HT1080 (cell line): ENCODE measurements at places on chromosomes 5 and 9. TPM values are rescaled to one million over a fixed set of nuclear protein-coding genes. Genes with fewer than 3 reads are reported as not detected.

GRCh38 chr5:149452007-149452664 is 73.0 kb upstream of the IL17B start:
- peak; percentile 79 for DNase-seq

DNA sequence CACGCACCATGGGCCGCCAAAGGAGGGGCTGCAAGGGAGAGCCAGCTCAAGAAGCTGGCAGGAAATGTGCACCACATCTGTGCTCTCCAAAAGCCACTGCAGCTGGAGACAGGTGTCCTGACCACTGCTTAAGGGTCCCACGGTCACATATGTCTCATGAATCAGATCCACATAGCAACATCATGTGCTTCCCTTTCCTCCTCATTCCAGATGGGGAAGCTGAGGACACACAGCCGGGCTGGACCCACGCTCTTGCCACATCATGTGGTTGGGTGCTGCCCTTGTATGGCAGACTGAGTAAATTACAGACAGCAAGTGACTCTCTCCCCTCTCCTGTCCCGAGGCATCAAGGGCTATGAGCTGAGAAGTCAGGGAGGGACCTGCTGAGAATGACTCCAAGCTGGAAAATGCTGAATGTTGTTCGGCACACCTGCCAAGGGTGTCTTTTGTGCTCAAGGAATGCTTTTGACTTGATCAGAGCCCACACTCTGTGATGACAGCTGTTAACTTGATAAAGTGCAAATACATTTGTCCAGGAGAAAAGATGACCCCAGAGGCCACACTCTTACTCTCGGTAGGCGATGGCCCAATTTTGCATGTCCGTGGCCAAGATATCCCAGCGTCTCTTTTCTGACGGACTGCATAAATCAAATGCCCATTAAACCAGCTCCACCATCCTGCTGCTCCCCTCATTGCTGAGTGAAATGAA is 58.2 kb downstream of the NSUN2 start:
- no peak for DNase-seq

The C5orf15 gene
- 57.6 and 64.7 TPM in 2 replicates for total RNA-seq

The FREM1 gene
- total RNA-seq = 0.05 and 0.10 TPM in 2 replicates

- DNase-seq = no peak
These were observed 1785.5 kb downstream of the EFNA5 start for GRCh38 chr5:105885266-105885665.

The PFN3 gene
- not detected in 2 replicates for total RNA-seq
